ENCODE measurements at places on chromosomes 5 and 9.

DNA sequence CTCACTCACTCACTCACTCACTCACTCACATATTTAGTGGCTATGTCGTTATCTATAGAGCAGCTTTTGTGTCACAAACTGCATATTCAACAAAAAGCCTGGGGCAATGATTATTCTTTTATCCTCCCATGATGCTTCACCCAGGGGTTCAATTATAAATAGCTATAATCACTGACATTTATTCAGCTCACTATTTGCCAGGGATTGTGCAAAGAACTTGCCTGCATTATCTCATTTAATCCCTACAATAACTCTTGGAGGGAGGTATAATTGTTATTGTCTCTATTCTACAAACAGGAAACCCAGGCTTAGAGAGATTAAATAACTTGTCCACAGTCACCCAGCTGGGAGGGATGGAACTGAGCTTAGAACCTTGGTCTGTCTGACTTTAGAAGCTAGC lies 298.0 kb upstream of the MSX2 start:
- no peaks in the 10 kb centered on the region for H3K27me3 ChIP-seq
- no peak for DNase-seq
- no peaks in the 10 kb centered on the region for H3K36me3 ChIP-seq
- no peaks in the 10 kb centered on the region for H3K4me1 ChIP-seq

DNA sequence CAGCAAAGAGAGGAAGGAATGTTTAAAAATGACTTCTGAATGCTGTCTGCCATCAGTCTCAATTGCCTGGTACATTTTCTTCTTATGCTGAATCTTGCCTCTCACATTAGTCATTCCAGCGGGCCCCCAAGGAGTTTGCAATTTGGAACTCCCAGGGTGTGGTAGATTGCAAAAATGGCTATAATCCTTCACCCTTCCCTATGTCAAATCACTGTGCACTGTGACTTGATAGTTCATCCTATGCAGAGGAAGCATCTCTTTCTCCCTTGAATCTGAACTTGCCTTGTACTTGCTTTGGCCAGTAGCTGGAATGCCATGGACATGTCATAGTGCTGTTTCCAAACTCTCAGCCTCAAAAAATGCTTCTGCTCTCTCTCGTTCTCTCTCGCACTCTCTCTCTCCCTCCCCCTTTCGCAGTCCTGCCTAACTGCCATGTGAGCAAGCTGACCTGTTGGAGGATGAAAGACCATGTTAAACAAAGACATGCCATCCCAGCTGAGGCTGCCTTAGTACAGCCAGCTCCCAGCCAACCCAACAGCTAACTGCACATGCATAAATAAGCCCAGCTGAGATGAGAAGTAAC lies 284.0 kb upstream of the TLE4 start:
- no peaks in the 10 kb centered on the region for H3K4me1 ChIP-seq
- no peak overlapping the region for H3K4me3 ChIP-seq
- H3K36me3 ChIP-seq: no peaks in the 10 kb centered on the region
- no peak overlapping the region for H3K27ac ChIP-seq

DNA sequence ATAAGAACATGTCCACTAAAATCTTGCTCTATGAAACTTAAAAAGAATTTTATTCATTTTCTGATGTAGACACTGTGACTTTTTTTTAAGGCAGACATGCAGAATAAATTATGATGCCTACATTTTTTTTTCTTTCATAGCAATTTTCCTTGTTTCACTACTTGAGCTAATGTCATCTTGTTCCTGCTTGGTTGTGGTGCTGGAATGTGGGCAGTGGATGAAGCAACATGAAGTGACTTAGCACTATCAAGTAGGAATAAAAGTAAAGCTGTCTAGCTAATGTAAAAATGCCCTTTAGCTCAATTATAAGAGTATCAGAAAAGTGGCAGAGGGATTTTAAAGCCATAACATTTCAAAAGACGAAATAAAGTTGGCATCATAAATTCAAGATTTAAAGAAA lies 191.0 kb downstream of the ADAMTS6 start:
- no peak overlapping the region for H3K4me3 ChIP-seq
- no peaks in the 10 kb centered on the region for H3K4me1 ChIP-seq
- H3K27me3 ChIP-seq: no peaks in the 10 kb centered on the region
- no peaks in the 10 kb centered on the region for H3K36me3 ChIP-seq
- DNase-seq: no peak
- no peak overlapping the region for H3K27ac ChIP-seq

DNA sequence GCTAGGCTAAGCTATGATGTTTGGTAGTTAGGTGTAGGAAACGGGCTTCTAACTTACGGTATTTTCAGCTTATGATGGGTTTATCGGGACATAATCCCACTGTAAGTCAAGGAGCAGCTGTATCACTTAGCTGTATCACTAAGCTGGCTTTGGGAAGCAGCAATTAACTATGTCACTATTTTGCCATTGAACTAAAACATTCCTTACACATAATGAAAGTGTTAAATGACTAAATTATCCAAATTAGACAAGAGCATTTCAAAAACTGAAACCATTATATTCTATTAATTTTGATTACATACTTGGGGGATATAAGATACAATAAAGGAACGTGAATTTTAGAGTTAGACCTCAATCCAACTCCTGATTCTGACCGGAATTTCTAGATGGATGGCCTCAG lies 188.3 kb downstream of the AGTPBP1 start:
- no peak overlapping the region for H3K4me3 ChIP-seq
- DNase-seq: no peak
- no peaks in the 10 kb centered on the region for H3K4me1 ChIP-seq
- H3K27me3 ChIP-seq: no peaks in the 10 kb centered on the region
- H3K36me3 ChIP-seq: no peaks in the 10 kb centered on the region
- no peak overlapping the region for H3K27ac ChIP-seq

- no peaks in the 10 kb centered on the region for H3K27me3 ChIP-seq
- no peak overlapping the region for H3K4me3 ChIP-seq
- H3K36me3 ChIP-seq: no peaks in the 10 kb centered on the region
- no peak overlapping the region for H3K27ac ChIP-seq
- no peak for DNase-seq
Observed at GRCh38 chr9:93261735-93262523, 78.0 kb downstream of the WNK2 start.

DNA sequence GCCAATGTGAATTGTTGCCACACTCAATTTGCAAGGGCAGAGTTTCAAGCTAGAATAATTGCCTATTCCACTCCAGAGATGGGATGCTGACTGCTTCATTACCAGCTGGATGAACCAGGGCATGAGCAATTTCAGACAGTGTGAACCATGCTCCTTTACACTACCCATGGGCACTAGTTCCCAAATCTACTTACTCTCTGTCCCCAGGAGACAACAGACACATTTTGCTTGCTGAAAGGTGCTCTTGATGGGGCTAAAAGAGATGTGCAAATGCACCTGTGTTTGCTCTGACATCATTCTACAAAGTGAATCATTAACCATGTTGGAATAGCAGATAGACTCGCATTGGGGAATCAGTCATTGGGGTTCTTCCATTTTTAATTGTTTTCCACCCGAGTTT lies 522.3 kb upstream of the NUDT12 start:
- H3K27me3 ChIP-seq: no peaks in the 10 kb centered on the region
- H3K4me1 ChIP-seq: no peaks in the 10 kb centered on the region
- H3K27ac ChIP-seq: no peak overlapping the region
- no peak overlapping the region for H3K4me3 ChIP-seq
- no peak for DNase-seq

- H3K27me3 ChIP-seq: no peaks in the 10 kb centered on the region
- H3K27ac ChIP-seq: no peak overlapping the region
- peak overlapping the region; percentile 97 for H3K4me3 ChIP-seq
Observed at GRCh38 chr9:128947277-128947526, 201 bp downstream of the DOLK start.

GRCh38 chr5:33755231-33755630 lies 136.6 kb downstream of the ADAMTS12 start:
- H3K27ac ChIP-seq: no peak overlapping the region
- H3K36me3 ChIP-seq: no peaks in the 10 kb centered on the region
- H3K4me1 ChIP-seq: no peaks in the 10 kb centered on the region
- DNase-seq: no peak

GRCh38 chr9:134560206-134560605 lies 81.4 kb upstream of the COL5A1 start:
- no peaks in the 10 kb centered on the region for H3K36me3 ChIP-seq
- no peak overlapping the region for H3K4me3 ChIP-seq
- H3K27ac ChIP-seq: no peak overlapping the region
- H3K27me3 ChIP-seq: no peaks in the 10 kb centered on the region
- H3K4me1 ChIP-seq: no peaks in the 10 kb centered on the region

GRCh38 chr9:73880101-73880500 lies 617.0 kb upstream of the RORB start:
- no peak for DNase-seq
- H3K4me3 ChIP-seq: no peak overlapping the region
- no peaks in the 10 kb centered on the region for H3K4me1 ChIP-seq

- H3K27ac ChIP-seq: no peak overlapping the region
- H3K27me3 ChIP-seq: no peaks in the 10 kb centered on the region
- peaks cover 42% of the 10 kb centered on the region for H3K4me1 ChIP-seq
- no peak overlapping the region for H3K4me3 ChIP-seq
- no peaks in the 10 kb centered on the region for H3K36me3 ChIP-seq
Observed at GRCh38 chr9:33164138-33164809, 2.9 kb downstream of the B4GALT1 start.

DNA sequence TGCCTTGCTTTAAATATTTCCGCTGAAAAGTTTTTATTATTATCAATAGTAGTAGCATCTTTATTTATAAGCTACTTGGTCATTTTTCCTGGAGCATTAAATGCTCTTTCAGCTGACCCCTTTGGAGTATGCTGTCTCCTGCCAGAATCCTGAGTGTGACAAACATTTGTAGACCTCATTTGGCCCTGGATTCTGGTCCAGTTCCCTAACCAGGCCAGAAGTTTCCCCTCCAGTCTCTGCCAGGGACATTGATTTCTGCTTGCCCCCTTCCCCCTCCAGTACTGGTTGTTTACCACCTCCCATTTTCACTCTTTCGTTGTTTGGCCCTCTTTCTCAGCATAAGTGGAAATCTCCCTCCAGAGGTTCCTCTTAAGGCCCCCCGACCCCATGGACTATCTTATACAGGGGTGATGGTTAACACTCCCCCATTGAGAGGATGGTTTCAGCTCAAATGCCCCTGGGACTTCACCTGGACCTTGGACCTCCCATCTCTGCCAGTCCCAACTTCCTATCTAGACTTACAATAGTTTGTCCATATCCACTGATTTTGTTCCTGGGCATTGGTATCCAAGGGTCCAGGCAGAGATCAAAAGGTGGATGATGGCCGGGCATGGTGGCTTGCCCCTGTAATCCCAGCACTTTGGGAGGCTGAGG lies 24.6 kb upstream of the COL27A1 start:
- H3K36me3 ChIP-seq: no peaks in the 10 kb centered on the region
- H3K4me3 ChIP-seq: no peak overlapping the region
- H3K27ac ChIP-seq: no peak overlapping the region
- no peaks in the 10 kb centered on the region for H3K4me1 ChIP-seq

DNA sequence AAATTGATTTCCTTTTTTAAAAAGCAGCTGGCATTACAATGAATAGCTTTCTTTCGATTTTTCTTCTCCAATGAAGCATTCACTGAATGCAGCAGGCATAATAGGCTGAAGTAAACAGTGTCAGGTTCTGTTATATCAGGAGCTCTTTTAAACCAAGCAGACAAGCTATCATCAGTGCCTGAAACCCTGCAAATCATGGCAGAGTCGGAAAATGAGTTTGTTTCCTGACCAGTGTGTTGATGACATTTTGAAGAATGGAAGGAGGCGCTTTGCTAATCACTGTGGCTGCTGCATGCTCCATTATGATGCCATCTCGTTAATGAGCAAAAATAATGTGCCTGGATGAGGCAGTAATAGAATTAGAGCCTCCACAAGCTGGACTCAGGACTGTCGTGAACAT lies 284.5 kb downstream of the ZNF608 start:
- no peak overlapping the region for H3K4me3 ChIP-seq
- H3K4me1 ChIP-seq: no peaks in the 10 kb centered on the region
- H3K36me3 ChIP-seq: no peaks in the 10 kb centered on the region
- H3K27ac ChIP-seq: no peak overlapping the region
- no peak for DNase-seq
- no peaks in the 10 kb centered on the region for H3K27me3 ChIP-seq

DNA sequence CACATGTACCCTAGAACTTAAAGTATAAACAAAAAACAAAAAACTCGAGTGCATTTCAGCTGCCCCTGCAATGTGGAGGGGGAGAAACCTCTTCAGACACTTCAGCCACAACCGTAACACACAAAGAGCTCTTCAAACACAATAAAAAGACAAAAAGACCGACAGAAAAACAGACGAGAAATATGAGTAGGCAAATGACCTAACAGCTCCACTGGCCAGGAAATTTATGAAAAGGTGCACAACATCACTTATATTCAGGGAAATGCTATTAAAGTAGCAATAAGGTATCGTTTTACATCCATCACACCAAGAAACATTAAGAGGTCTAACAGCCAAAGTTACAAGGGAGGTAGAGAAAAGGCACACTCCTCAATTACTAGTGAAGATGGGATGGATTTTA lies 6.2 kb downstream of the ZBED3 start:
- H3K36me3 ChIP-seq: peaks cover 8% of the 10 kb centered on the region
- no peak overlapping the region for H3K4me3 ChIP-seq
- peaks cover 19% of the 10 kb centered on the region for H3K4me1 ChIP-seq
- H3K27me3 ChIP-seq: no peaks in the 10 kb centered on the region
- H3K27ac ChIP-seq: no peak overlapping the region

GRCh38 chr9:120391691-120392090 lies 188.3 kb downstream of the CDK5RAP2 start:
- H3K4me3 ChIP-seq: no peak overlapping the region
- DNase-seq: no peak
- no peaks in the 10 kb centered on the region for H3K27me3 ChIP-seq
- no peaks in the 10 kb centered on the region for H3K4me1 ChIP-seq
- H3K27ac ChIP-seq: no peak overlapping the region

DNA sequence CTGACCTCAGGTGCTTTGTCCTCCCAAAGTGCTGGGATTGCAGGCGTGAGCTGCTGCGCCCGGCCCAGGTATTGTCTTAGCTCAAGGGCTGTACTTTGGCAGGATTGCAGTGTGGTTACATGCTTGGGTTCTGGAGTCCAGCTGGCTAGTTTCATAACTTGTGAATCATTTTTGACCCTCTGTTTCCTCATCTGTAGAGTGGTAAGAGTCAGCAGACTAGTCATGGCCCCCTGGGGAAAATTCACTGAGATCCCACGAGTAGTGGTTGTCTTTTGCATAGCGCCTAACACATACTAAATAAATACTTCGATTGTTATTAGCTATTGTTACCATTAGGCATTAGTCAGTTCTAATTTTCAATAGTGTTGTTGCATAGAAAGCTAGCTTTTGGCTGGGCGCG lies 14.3 kb downstream of the PTPA start:
- no peaks in the 10 kb centered on the region for H3K27me3 ChIP-seq
- no peak overlapping the region for H3K27ac ChIP-seq
- peaks cover 4% of the 10 kb centered on the region for H3K4me1 ChIP-seq

DNA sequence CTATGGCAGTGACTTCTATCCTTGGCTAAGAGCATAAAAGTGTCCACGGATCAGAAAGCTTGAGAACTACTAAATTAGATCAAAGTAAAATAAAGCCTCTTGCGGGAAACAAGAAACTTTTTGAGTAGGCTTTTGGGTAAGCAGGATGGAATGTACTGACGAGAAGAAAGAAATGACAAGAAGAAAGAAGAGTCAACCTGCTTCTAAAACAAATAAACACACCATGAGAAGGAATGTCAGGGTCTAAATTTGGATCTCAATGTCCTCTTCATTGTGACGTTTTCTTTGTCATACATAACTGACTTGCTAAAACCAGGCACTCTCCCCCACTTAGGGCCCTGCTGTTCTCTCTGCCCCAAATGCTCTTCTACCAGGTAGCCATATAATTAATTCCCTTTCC lies 290.1 kb upstream of the PTGER4 start:
- DNase-seq: no peak
- no peak overlapping the region for H3K27ac ChIP-seq

GRCh38 chr5:174520420-174521396 lies 203.7 kb upstream of the MSX2 start:
- no peaks in the 10 kb centered on the region for H3K36me3 ChIP-seq
- no peak overlapping the region for H3K27ac ChIP-seq
- no peak for DNase-seq
- no peaks in the 10 kb centered on the region for H3K27me3 ChIP-seq

Measured in Karpas-422 (cell line).